ENCODE measurements at places on chromosomes 12 and 14.

GRCh38 chr12:115811045-115811444, 466.4 kb downstream of the MED13L start:
- no peak for DNase-seq

DNA sequence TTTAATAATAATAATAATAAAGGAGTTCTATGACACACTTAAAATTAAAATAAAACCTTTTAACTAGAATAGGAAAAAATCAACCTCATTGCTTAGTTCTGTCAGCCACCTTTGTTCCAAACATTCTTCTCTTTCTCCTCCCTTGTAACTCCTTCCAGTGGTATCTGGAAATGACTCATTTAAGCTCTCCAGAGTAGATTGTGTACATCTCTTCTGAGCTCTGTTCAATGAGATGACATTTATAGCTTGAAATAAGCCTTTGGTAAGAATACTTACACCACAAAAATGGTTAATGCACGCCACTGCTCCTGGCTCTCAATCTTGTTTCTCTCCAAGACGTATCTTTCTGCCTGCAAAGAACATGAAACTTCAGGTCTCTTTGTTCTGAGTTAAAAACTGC, 70.3 kb downstream of the STAB2 start:
- no peak for DNase-seq

DNA sequence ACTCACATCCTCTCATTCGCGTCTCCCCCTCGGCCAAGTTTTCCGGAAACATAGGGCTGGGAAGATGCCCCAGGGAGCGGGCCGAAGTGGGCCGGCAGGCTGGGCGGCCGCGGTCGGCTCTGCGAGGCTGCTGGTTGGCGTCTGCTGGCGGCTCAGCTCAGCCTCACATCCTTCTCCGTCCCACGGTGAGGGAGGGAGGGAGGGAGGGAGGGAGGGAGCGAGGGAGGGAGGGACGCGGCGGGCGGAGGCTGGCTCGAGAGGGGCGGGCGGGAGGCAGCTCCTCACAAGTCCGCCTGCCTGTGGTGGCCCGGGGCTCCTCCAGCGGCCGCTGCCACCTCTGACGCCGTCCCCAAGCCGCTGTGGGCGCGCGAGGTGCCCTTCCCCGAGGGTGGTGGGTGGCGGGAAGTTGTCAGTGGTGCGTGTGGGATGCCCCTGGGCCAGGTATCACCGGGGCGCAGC, 93.8 kb downstream of the RFLNA start:
- DNase-seq: no peak

GRCh38 chr12:25958428-25959070, at the start of gene RASSF8:
TSS of gene RASSF8 (plus strand) at chr12:25958682. CDS start at chr12:26055344, 96,662 bp downstream.
- DNase-seq: no peak

DNA sequence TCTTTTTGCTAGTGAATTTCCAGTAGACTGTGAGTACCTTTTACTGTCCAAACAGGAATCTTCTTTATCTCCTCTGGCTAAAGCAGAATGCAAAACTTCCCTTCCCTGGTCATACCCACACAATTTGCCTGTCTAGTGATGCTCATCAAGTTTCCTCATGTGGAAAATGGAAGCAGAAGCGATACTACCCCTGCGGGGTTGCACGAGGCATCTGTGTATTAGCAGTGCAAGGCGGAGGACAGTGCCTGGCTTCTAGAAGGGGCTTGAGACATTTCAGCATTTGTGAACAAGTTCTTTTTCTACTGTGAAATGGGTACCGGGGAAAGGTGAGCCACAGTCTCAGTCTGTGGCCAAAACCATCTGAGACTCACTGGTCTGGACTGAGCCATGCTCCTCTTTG, 340.9 kb downstream of the AACS start:
- DNase-seq: no peak

- no peak for DNase-seq
Observed at GRCh38 chr14:96493178-96493577, 9.0 kb upstream of the PAPOLA start.

DNA sequence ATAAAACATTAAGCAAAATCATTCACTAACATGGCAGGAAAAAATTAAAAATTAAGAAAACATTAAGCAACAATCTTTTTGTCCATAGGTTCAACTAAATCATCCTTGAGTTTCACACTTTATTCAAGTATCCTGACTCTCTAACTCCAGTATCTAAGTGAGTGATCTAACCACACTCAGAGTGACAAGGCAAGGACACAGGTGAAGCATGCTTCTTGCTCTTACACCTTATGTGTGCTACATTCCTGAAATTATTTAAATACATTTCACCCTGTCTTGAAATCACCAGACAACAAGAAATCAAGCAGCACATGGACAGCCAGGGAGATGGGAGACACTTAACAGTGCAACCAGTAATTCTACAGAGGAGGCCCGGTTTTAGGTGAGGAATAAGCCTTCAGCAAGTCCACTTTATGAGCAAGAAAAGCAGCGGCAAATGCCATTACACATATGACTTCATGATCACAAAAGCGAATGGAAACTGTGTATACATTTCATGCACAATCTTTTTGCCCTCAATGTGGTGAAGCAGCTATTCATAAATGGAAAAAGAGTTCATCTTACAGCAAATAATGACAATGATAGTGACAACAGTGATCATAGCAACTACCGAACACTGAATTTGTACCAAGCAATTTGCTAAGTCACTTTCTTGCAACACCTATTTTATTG, 37.4 kb downstream of the PHLDA1 start:
- DNase-seq: no peak

DNA sequence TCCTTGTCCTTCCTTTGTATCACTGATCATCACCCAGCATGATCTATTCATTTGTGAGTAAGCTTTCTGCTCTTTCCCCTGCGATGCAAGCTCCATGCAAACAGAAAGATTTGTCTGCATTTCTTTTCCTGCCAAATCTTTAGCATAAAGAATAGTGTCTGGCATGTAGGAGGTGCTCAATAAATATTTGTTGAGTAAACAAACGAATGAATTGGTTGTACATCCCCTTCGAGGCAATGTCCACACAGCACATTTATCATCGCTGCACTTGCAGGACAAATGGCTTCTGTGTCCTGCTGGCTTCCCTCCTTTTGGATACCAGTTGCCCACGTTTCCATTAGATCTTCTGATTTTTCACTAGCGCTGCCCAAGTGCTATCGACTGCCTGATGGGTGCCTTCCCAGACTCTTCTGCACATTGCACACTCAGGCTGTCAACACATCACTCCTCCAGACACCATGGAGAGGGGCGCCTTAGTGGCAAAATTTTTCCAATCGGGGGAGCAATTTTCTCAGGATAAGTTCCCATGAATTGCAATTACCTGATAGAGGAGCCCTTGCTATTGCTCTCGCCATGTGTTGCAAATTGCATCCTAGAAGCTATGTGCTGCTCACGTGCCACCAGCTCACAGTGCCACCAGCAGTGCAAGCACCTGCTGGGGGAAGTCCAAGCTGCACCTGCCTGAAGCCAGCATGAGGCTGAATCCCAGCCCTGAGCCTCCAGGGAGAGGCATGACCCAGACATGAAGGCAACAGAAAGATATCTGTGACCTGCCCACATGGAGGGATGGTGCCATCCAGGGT, 206.6 kb downstream of the KIF26A start:
- no peak for DNase-seq

GRCh38 chr14:49512147-49512551, 74.0 kb downstream of the RPS29 start:
- no peak for DNase-seq

DNA sequence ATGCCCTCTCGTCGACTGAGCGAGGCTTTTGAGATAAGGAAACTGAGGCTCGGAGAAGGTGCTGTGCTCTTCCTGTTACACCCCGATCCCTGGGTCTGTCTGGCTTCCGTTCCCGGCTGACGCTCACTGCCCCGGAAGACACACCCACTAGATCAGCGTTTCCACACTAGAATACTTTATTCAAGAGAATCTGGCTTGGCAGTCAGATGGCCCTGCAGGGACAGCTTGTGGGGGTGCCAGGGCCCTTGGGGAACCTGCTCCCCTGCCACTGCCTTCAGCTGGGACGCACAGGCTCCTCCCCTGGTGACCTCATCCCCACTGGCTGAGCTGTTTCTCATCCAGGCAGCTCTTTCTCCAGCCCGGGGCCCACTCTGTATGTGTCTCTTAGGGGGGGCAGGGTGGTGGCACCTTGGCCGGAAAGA, 13.7 kb downstream of the PGF start:
- DNase-seq: no peak

- no peak for DNase-seq
Observed at GRCh38 chr12:19959353-19959752, 409.0 kb upstream of the PDE3A start.

GRCh38 chr12:127519779-127520178, 747.2 kb upstream of the TMEM132C start:
- no peak for DNase-seq

GRCh38 chr14:54532111-54533012, 22.7 kb downstream of the CGRRF1 start:
- DNase-seq: no peak

DNA sequence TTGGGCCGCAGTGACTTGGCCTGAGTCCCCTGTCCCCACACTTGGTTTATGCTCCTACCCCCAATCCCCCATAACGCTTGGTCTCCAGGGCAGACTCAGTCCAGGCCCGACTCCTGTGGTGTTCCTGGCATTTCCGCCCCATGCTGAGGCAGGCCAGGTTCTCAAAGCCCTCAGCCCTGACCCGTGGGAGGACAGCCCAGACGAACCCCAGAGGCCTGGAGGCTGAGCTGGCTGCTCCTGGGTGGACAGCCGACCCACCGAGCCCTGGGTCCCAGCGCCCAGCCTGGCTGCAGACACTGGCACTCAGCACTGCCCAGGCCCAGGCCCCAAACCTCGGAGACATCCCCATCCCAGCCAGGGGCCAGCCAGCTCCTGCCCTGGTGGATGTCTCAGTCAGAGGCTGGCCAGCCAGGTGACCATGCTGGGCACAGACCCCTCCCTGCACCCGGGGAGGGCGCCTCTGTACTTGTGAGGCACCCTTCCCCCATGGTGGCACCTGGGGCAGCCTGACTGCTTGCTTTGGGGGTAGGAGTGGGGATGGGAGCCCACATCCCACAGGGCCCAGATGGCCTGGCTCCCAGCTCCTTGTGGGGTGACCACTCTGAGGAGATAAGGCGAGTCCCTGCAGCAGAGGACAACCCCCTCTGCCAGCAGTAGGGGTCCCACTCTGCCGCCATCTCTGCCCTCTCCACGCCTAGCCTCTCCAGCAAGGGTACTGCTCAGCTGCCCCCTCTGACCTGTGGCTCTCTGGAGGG, 1.4 kb downstream of the PLD4 start:
- DNase-seq: no peak

DNA sequence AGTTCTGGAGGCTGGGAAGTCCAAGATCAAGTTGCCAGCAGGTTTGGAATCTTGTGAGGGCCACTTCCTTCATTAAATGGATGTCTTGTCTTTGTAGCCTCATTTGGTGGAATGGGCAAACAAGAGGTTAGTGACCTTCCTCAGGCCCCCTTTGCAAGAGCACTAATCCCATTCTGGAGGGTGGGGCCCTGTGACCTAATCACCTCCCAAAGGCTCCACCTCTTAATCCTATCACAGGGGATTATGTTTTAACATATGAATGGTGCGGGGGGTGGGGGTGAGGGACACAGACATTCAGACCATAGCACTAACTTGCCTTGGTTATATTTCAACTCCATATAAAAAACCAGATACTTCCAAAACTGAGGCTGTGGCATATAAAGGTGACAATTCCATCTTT, 59.9 kb upstream of the PPP4R3A start:
- no peak for DNase-seq

DNA sequence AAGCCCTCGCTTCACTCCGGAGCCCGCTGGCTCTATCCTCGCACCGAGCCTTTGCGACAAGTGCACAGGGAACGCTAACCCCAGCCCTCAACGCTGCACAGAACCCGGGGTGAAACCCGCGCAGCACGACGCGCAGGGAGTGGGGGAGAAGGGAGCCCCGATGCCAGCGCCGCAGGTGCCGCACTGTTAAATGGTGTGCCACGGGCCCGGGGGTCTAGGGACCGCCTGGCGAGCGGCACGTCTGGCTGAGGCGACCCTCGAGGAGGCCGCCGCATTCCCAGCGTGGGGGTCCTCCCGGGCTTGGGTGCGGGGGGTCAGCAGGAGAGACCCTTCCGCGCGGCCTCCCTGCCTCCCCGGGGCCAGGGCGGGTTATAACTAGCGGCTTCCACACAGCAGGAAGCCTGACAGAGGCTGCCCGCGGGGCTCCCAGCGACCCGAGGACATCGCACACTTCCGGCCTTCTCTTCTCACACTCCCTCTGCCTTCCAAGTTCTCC, 23.8 kb upstream of the LRTM2 start:
- no peak for DNase-seq

GRCh38 chr12:13835652-13836051, 145.8 kb downstream of the GRIN2B start:
- no peak for DNase-seq

- no peak for DNase-seq
Observed at GRCh38 chr12:31444736-31445135, 118.8 kb upstream of the SINHCAF start.

DNA sequence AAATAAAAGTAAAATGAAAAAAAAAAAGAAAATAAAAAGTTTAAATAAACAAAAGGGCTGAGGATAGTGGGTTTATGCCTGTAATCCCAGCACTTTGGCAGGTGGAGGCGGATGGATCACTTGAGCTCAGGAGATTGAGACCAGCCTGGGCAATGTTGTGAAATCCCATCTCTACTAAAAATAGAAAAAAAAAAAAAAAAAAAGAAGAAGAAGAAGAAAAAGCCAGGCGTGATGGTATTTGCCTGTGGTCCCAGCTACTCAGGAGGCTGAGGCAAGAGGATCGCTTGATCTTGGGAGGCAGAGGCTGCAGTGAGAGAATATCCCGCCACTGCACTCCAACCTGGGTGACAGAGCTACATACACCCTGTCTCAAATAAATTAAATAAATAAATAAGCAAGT, 3.9 kb downstream of the TAOK3 start:
- no peak for DNase-seq

- DNase-seq: peak; percentile 71
Observed at GRCh38 chr14:106872611-106873446, 1346.4 kb downstream of the TMEM121 start.

GRCh38 chr14:35573911-35574310, 39.9 kb downstream of the INSM2 start:
- DNase-seq: no peak

GRCh38 chr12:122403115-122403770, 19.2 kb downstream of the CLIP1 start:
- DNase-seq: no peak

GRCh38 chr12:50062728-50063460, 5.5 kb downstream of the ASIC1 start:
- no peak for DNase-seq

- DNase-seq: no peak
Observed at GRCh38 chr12:116760622-116761020, 22.5 kb downstream of the RNFT2 start.

GRCh38 chr12:22018860-22019259, 27.2 kb upstream of the CMAS start:
- DNase-seq: no peak

GRCh38 chr12:47273191-47273626, 193.4 kb upstream of the AMIGO2 start:
- no peak for DNase-seq

- no peak for DNase-seq
Observed at GRCh38 chr14:50943261-50943942, 881 bp downstream of the PYGL start.

All from activated naive CD4-positive, alpha-beta T cell (primary cell).